ENCODE measurements at places on chromosomes 12 and 14.

- DNase-seq = no peak
Measured at GRCh38 chr12:2190085-2190484, 137.3 kb downstream of the CACNA1C start.

GRCh38 chr12:52204931-52205505 is 13.2 kb upstream of the KRT80 start:
- DNase-seq = no peak

- DNase-seq = no peak
Measured at GRCh38 chr14:105281371-105282097, 19.3 kb downstream of the BRF1 start.

DNA sequence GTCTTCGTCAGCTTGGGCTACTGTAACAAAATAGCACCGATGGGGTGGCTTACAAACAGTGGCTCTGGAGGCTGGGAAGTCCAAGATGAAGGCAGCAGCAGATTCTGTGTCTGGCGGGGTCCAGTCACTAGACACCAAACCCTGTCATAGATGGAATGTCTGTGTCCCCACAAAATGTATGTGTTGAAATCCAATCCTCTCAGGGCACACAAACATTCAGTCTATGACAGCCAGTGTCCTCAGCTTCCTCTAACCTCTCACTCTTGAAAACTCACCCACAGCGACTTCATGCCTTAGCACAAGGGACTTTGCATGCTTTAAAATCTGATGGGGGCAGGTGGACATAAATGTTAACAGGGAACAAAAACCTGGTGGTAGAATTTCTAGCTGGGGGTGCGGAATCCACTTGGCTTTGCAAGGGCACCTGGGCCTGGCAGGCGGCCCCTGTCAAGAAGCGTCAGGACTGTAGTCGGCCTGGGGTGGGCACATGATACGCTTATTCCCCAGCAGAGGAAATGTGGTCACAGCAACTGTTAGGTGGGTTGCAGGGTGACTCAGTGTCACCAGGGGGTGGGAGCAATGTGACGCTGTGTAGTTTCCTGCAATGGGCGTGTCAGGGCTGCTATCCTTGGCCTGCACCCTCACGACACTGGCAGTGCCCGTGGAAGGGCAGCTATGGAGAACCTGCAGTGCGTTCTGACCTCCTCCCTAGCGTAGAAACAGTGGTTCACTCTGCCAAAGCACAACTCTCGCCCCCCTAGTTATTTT is 17.7 kb downstream of the RIN3 start:
- DNase-seq = peak; percentile 83

DNA sequence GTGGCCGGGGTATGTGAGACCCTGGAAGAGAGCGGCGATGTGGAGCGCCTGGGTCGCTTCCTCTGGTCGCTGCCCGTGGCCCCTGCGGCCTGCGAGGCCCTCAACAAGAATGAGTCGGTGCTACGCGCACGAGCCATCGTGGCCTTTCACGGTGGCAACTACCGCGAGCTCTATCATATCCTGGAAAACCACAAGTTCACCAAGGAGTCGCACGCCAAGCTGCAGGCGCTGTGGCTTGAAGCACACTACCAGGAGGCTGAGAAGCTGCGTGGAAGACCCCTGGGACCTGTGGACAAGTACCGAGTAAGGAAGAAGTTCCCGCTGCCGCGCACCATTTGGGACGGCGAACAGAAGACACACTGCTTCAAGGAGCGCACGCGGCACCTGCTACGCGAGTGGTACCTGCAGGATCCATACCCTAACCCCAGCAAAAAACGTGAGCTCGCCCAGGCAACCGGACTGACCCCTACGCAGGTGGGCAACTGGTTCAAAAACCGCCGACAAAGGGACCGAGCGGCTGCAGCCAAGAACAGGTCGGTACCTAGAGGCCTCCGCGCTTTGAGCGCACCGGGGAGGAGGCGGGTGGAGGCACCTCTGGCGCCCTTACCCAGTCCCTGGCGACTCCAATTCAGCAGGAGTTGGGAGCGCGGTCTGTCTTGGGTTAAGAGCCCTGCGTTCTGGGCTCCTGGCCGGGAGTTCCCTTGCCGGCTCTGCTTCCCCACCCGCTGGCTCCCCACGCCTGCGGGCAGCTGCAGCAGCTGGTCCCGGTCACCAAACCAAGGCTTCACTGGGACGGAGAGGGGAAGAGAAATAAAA is 700 bp downstream of the SIX6 start:
- DNase-seq = peak; percentile 42

DNA sequence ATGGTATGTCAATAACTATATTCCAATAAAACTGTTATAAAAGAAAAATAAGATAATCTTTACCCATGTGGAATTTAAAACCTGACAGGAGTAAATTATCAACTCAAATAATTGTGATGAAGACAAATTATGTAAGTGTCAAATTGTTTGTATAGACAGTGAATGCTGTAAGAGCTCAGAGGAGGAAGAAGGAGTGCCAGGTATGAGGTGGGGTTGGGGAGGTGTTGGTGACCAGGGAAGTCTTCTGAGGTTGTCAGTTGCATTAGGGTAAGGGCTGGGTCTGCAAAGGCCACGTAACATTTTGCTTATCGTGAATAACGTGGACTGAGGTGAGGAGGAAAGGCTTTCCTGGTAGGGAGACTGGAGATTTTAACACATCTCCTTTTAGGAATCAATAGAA is 2.5 kb upstream of the MAX start:
- no peak for DNase-seq

GRCh38 chr12:32536000-32536345 is 136.6 kb downstream of the FGD4 start:
- no peak for DNase-seq

GRCh38 chr12:130026608-130027176 is 122.9 kb upstream of the TMEM132D start:
- peak; percentile 44 for DNase-seq

GRCh38 chr12:45668641-45669040 is 60.9 kb upstream of the ARID2 start:
- DNase-seq = no peak
